Muscle of back (tissue), 13 donors: ENCODE measurements at places on chromosomes 5 and 9.

GRCh38 chr5:54753034-54753433, 232.4 kb downstream of the ESM1 start:
- DNase-seq = peak; percentile 52

GRCh38 chr9:124776954-124777648, at the start of gene OLFML2A:
Gene OLFML2A (plus strand): TSS chr9:124777133. CDS start chr9:124777271, 138 bp downstream.
- DNase-seq = peak; percentile 77

GRCh38 chr9:114065304-114065703, 12.8 kb downstream of the AMBP start:
- no peak for DNase-seq

GRCh38 chr9:135146766-135147473, 59.5 kb downstream of the OLFM1 start:
- DNase-seq = no peak

DNA sequence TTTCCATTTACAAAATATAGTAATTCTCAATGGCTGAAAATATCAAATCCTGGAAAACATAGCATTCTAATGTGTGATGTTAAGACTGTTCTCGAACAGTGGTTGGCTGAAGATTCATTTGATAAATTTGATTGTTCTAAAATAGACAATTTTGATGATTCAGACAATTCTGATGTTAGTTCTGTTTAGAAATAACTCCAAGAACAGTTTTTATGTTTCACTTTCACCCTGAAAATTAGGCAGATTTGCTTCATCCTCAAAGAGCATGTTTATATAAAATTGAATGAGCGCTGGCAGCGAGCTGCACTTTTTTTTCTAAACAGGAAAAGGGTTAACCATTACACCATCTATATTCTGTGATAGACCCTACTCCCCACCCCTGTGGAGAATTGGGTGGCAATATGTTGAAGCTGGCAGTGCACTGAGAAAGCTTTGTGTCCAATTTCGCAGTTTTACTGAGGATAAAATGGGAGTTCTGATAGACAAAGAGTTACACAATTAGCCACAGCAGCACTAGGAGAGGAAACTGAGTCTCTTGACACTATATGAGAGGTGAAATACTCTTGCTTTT, 69.6 kb upstream of the TMED7 start:
- no peak for DNase-seq

- DNase-seq = no peak
These were observed 61.8 kb upstream of the GABRP start for GRCh38 chr5:170721681-170722080.

GRCh38 chr9:80437825-80438224, 866.1 kb downstream of the TLE4 start:
- no peak for DNase-seq

DNA sequence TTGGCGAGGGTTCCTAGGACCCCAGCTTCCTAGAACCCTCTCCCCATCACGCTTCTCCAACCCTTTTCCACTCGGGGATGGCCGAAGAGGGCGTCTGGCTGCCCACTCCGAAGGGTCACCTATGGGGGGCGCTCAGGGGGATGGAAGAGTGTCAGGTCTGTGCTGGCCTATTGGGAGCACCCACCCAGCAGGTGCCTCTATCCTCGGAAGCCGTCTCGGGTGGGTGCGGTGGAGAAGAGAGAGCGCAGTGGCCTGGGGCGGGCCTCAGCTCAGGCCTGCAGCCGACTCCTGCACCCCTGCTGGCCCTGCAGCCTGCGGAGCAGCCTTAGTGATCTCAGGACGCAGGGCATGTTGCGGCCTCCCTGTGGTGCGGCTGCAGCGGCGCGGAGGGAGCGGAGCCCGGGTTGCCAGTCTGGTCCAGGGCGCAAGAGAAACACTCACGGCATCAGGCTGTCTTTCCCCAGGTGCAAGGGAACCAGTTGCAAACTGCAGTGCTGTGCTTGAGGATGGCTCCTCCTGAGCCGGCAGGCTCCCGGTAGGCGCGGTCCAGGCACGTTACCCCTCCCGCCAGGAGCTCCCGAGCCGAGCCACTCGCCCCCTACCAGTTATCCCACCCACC, 1.5 kb upstream of the IRX2 start:
- no peak for DNase-seq

GRCh38 chr5:31664566-31664965, 25.6 kb downstream of the PDZD2 start:
- DNase-seq = no peak

DNA sequence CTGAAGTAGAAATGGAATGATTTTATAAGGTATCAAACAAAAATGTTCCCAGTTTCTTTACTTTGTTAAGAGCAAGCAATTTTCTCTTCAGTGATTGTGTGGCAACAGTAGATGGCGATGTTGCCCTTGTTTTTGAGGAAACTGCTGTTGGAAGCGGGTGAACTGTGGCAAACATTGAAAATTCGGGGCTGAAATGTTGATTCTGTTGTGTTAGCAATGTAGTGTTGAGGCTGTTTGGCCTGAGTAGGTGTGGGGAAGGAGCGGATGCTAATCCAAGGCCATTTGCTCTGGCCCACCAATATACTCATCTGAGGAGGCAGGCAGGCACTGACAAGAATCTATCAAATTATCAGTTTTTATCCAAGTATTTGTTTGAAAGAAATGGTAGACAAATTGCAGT, 129.8 kb downstream of the SLC12A2 start:
- peak; percentile 83 for DNase-seq

GRCh38 chr5:14483504-14484157, 98.0 kb upstream of the OTULINL start:
- DNase-seq = no peak

- DNase-seq = no peak
These were observed 3.6 kb downstream of the HMGCS1 start for GRCh38 chr5:43309637-43310036.

- DNase-seq = no peak
These were observed 39.8 kb downstream of the RASEF start for GRCh38 chr9:83023151-83023550.
